ENCODE measurements at places on chromosomes 1 and 21.

GRCh38 chr1:232384171-232384883 is 245.6 kb downstream of the SIPA1L2 start:
- DNase-seq = no peak

DNA sequence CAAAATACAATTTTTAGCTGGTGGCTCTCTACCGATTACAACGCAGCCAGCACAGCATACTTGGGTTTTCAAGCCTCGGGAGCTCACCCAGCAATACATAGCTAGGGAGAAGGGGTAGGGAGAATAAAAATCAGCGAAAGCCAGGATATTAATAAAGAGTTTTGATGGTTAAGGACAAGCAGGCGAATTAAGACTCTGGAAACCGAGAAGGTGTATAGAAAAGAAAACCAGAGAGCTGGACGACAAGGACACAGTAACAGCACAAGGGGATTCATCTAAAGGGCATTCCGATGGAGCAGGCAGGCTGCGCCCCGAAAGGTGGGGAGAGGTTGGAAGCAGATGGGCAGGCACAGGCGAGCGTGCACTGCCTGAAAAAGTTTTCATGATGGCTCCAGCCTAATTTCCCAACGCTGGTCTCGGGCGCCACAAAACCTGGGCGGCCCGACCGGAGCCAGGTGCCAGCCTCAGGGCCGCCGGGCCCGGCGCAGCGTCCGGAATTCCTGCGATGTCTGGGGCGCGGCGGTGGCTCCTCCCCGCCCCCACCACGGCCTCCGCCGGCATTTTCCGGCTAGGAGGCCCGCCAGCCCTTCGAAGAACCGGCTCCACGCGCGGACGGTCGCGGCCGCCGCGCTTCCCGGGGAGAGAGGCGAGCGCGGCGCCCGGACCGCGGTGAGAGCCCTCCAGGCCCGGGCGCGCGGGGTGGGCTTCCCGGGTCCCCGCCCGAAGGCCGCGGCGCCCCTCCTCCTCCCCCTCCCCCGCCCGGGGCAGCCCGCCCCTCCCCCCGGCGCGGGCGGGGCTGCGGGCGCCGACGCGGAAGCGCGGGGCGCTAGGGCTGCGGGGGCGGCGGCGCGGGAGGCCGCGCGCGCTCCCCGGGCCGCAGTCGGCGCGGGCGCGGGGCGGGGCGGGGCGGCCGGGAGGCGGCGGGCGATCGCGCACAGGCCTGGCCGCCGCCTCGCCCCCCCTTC is 774 bp upstream of the DYRK1A start:
- DNase-seq = peak; percentile 70

GRCh38 chr1:10539411-10540043 is 64.8 kb downstream of the PEX14 start:
- no peak for DNase-seq

GRCh38 chr1:80993154-80993980 is 807.4 kb upstream of the ADGRL2 start:
- no peak for DNase-seq

DNA sequence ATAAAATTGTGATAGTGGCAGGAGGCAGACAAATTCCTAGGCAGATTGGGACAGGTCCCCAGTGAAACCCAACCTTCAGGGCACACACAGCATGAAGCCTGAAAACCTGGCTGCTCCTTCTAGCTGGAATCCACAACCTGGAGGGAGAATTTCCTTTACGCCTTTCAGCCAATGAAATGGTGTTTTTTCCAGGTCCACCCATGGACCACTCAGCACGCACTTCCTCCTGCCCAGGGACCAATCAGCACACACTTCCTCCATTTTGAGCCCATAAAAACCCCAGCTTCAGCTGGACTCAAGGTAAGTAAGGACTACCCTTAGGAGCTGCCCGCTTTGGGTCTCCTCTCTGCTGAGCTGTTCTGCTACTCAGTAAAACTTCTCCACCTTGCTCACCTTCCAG is 120.1 kb downstream of the AKT3 start:
- no peak for DNase-seq

- no peak for DNase-seq
Observed at GRCh38 chr1:114154146-114154962, 685 bp upstream of the SYT6 start.

DNA sequence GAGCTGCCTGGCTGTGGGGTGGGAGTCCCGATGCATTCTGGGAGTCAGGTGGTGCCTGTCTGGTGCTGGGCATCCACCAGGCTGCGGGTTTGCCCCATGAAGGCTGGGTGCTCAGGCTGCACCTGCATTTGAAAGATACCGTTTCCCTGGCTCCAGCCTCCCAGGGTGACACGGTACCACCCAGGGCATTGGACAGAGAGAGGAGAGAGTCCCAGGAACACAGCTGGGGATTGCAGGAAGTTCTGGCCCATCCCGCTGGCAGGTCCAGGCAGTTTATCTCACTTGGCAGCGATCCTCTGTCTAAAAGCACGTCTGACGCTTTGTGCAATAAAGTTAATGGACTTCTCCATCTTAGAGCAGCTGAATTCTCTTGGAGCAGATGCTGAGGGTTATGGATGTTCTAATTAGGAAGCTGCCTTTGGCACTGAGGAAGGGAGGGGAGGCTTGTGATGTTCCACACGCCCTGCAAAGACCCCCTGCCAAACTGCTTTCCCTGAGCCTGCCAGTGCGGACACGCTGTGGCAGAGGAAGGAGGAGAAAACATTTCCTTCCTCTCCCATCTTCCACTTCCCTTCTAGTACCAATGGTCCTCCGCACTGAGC is 246.9 kb downstream of the GRIK3 start:
- no peak for DNase-seq

GRCh38 chr1:51285055-51285454 is 45.3 kb downstream of the TTC39A start:
- no peak for DNase-seq

- DNase-seq = no peak
Observed at GRCh38 chr1:200317236-200317635, 92.6 kb downstream of the ZNF281 start.

- DNase-seq = no peak
Observed at GRCh38 chr1:209382231-209383100, 201.0 kb upstream of the CAMK1G start.

DNA sequence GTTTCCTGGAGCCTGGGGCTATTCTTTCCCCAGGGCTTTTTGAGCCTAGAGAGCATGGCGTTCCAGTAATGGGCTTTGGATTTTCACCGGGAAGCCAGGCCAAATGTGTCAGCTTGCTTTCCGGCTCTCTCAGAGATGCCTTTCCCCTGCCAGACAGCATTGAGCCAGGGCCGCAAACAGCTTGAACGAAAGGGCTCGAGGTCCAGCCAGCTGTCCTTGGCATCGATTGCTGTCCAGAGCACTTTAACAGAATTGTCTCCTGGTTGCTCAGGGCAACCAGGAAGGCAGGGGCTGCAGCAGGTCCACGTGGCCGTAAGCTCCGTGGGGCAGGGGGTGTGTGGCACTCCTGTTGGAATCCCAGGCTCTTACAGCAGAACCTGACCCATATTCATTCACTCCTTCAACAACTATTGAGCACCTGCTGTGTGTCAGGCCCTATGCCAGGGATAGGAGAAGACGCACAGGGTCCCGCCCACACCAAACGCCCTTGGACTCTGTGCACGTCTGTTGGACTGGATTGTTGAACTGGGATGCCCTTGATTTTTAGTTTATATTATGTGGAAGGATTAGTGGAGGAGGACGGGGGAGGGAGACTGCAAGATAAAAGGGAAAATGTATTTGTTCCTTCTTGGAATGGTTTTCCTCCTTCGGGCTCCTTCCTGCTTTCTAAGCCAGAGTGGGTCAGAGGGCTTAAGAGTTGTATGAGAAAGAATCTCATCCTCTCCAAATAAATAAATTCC is 38.7 kb upstream of the EFHD2 start:
- DNase-seq = no peak

All from CD4-positive, alpha-beta T cell treated with Interleukin-10 for 1 hour (primary cell).